ENCODE measurements at places on chromosomes 11 and 22. TPM values are rescaled to one million over a fixed set of nuclear protein-coding genes. Genes with fewer than 3 reads are reported as not detected.

Gene ANGPTL5
- polyA plus RNA-seq, result 0.10 TPM

GRCh38 chr22:24518771-24519485 lies 23.8 kb downstream of the UPB1 start:
- no peaks in the 10 kb centered on the region for H3K36me3 ChIP-seq
- peak; percentile 21 for DNase-seq
- peaks cover 21% of the 10 kb centered on the region for H3K4me1 ChIP-seq
- no peaks in the 10 kb centered on the region for H3K27me3 ChIP-seq
- H3K27ac ChIP-seq, result no peak overlapping the region

DNA sequence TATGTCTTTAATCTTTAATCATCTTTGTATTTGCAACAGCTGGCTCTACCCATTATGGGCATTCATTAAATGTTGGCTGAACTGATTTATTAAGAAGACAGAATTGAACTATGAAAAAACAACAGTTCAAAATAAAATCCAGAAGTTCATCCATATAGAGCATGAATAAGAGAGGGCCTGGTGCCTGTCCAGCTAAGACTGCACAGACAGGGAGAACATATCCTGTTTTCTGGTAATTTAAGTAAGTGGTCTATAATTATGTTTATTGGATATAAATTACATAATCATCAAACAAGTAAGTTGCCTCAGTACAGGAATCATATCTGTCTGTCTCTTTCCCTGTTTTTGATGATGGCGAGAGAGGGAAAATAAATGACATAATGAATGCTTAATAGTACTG lies 137.2 kb downstream of the RBFOX2 start:
- peaks cover 88% of the 10 kb centered on the region for H3K4me1 ChIP-seq
- H3K36me3 ChIP-seq, result no peaks in the 10 kb centered on the region
- no peak overlapping the region for H3K4me3 ChIP-seq

Gene CRYBB3
- polyA plus RNA-seq, result not detected

GRCh38 chr11:8809241-8809938 lies 101.6 kb upstream of the AKIP1 start:
- no peaks in the 10 kb centered on the region for H3K27me3 ChIP-seq
- H3K4me1 ChIP-seq, result peaks cover 32% of the 10 kb centered on the region
- H3K27ac ChIP-seq, result peak overlapping the region; percentile 85
- H3K4me3 ChIP-seq, result peak overlapping the region; percentile 48

Gene MTFP1
- polyA plus RNA-seq, result 36.2 TPM

Gene SMC1B
- polyA plus RNA-seq, result not detected

Gene CLMP
- 10.9 TPM for polyA plus RNA-seq

GRCh38 chr22:27620367-27621154 lies 181.0 kb downstream of the MN1 start:
- no peak overlapping the region for H3K27ac ChIP-seq
- H3K27me3 ChIP-seq, result no peaks in the 10 kb centered on the region
- H3K4me3 ChIP-seq, result no peak overlapping the region
- no peaks in the 10 kb centered on the region for H3K36me3 ChIP-seq

DNA sequence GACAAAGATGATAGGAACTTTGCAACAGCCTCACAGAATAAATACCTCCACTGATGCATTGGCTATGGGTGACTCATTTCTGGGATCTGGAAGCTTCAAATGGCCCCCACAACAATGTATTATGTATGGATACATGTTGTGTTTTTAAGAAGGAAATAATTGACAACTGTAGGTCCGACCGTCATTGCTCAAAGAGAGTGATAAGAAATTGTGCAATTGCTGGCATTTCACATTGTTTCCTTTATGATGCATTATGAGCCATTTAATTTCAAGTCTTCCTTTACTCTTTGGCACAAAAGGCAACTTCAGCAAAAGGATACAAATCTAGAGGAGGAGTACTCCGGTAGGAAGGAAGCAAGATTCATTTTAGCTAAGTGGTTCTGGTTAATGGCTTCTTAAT lies 2.0 kb downstream of the ANO3 start:
- no peaks in the 10 kb centered on the region for H3K36me3 ChIP-seq
- no peaks in the 10 kb centered on the region for H3K4me1 ChIP-seq
- H3K27ac ChIP-seq, result no peak overlapping the region
- DNase-seq, result no peak

GRCh38 chr22:30294066-30294465 lies 4.8 kb upstream of the CASTOR1 start:
- H3K27ac ChIP-seq, result no peak overlapping the region
- H3K36me3 ChIP-seq, result peaks cover 57% of the 10 kb centered on the region
- peaks cover 34% of the 10 kb centered on the region for H3K4me1 ChIP-seq
- no peak overlapping the region for H3K4me3 ChIP-seq

DNA sequence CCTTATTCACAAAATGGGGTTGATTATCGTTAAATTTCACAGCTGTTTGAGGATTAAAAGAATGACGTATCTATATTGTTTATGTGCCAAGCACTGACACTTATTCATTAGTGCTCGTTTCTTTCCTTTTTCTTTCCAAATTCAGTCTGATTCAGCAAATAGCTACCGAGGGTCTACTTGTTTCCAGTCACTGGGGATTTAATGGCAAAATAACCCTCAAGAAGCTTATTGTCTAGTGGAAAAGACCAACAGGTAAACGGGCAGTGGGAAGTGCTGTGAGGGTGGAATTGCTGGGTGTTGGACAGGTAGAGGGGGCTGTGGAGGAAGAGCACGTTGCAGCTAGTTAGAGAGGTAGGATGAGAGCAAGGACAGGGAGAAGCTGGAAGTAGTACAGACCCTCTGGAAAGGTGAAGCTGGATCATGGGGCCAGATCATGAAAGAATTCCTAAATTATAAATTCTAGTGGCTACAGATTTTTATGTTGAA lies 48.3 kb upstream of the BIRC3 start:
- DNase-seq, result no peak
- no peaks in the 10 kb centered on the region for H3K27me3 ChIP-seq
- peak overlapping the region; percentile 4 for H3K4me3 ChIP-seq
- no peaks in the 10 kb centered on the region for H3K36me3 ChIP-seq
- H3K4me1 ChIP-seq, result peaks cover 6% of the 10 kb centered on the region

- no peak overlapping the region for H3K4me3 ChIP-seq
- peaks cover 6% of the 10 kb centered on the region for H3K4me1 ChIP-seq
- H3K36me3 ChIP-seq, result no peaks in the 10 kb centered on the region
- H3K27ac ChIP-seq, result no peak overlapping the region
- no peaks in the 10 kb centered on the region for H3K27me3 ChIP-seq
- DNase-seq, result no peak
These were observed 35.7 kb downstream of the NECTIN1 start for GRCh38 chr11:119693253-119693815.

- no peaks in the 10 kb centered on the region for H3K4me1 ChIP-seq
- no peak overlapping the region for H3K4me3 ChIP-seq
- H3K27me3 ChIP-seq, result no peaks in the 10 kb centered on the region
- H3K36me3 ChIP-seq, result no peaks in the 10 kb centered on the region
- no peak overlapping the region for H3K27ac ChIP-seq
- DNase-seq, result no peak
These were observed 12.0 kb downstream of the CSTPP1 start for GRCh38 chr11:46948378-46949131.

DNA sequence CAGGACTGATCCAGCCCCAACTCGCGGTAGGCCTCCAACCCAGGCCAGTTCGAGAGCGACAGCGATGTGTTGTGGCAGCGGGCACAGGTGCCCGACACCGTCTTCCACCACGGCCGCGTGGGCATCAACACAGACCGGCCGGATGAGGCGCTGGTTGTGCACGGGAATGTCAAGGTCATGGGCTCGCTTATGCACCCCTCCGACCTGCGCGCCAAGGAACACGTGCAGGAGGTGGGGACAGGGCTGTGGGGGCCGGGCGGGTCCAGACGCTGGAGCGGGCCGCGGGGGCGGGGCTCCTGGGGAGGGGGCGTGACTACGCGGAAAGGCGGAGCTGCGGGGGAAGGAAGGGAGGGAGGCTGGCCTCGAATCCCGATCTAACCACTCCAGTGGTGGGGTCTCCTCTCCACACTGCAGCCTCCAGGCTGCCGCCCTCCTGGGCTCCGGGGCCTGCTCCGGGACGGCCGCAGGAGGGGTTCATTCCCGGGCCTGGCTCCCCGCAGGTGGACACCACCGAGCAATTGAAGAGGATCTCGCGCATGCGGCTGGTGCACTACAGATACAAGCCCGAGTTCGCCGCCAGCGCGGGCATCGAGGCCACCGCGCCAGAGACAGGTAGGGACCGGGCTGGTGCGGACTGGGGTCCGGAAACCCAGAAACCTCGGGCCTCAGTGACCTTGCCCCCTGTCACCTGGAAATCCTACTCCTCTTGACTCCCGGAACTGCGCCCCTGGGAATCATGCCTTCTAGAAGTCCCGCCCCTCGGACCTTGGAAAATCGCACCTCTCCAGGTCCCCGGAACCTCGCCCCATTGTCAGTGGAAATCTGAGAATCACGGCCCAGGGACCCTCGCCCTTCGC lies 14.9 kb downstream of the TMEM258 start:
- peaks cover 9% of the 10 kb centered on the region for H3K4me1 ChIP-seq
- no peaks in the 10 kb centered on the region for H3K36me3 ChIP-seq
- H3K27ac ChIP-seq, result no peak overlapping the region
- peak; percentile 56 for DNase-seq

Gene BATF2
- 2.0 TPM for polyA plus RNA-seq

DNA sequence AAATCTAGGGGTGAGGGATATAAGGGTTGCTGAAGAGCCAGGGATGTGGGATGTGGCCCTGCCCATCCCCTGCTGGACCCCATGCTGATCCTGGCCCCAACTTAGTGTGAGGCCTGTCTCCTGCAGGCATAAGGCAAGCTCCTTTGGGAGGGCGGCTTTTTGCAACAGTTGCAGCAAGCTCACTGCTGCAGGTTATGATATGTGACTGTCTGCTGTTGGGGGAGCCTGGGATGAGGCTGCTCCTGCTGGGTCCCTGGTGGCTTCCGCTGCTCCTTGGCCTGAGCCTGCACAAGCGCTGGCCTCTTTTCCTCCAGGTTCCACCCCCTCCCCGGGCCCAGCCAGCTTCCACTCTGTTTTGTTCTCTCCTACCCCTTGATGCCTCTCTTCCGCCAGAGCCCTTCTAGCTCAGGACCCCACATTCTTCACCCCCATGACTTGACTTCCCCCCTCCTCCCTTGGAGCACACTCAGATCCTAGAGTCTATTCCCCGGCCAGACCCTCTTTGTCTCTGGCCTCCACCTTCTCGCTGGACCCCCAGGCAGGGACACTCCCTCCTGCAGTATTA lies 35.0 kb upstream of the SYT13 start:
- H3K36me3 ChIP-seq, result no peaks in the 10 kb centered on the region
- no peak overlapping the region for H3K27ac ChIP-seq
- no peak overlapping the region for H3K4me3 ChIP-seq
- no peaks in the 10 kb centered on the region for H3K4me1 ChIP-seq
- peaks cover under 1% of the 10 kb centered on the region for H3K27me3 ChIP-seq
- DNase-seq, result no peak

- peaks cover 6% of the 10 kb centered on the region for H3K4me1 ChIP-seq
- H3K27ac ChIP-seq, result no peak overlapping the region
- H3K4me3 ChIP-seq, result no peak overlapping the region
- no peaks in the 10 kb centered on the region for H3K36me3 ChIP-seq
These were observed 40.2 kb upstream of the RBFOX2 start for GRCh38 chr22:36068776-36069344.
